ENCODE measurements at places on chromosomes 1 and 21. TPM values are rescaled to one million over a fixed set of nuclear protein-coding genes. Genes with fewer than 3 reads are reported as not detected.

GRCh38 chr1:160818207-160818937 is 22.4 kb downstream of the LY9 start:
- no peak for DNase-seq
- H3K27me3 ChIP-seq, result no peaks in the 10 kb centered on the region
- peaks cover 3% of the 10 kb centered on the region for H3K4me1 ChIP-seq
- no peak overlapping the region for H3K4me3 ChIP-seq

GRCh38 chr1:232841823-232842565 is 36.8 kb downstream of the MAP10 start:
- H3K27ac ChIP-seq, result no peak overlapping the region
- no peaks in the 10 kb centered on the region for H3K4me1 ChIP-seq
- no peak overlapping the region for H3K4me3 ChIP-seq
- no peaks in the 10 kb centered on the region for H3K36me3 ChIP-seq
- no peak for DNase-seq

- H3K27ac ChIP-seq, result no peak overlapping the region
- H3K4me1 ChIP-seq, result no peaks in the 10 kb centered on the region
- H3K36me3 ChIP-seq, result no peaks in the 10 kb centered on the region
- H3K4me3 ChIP-seq, result no peak overlapping the region
- DNase-seq, result no peak
Measured at GRCh38 chr1:98292994-98293393, 368.5 kb upstream of the SNX7 start.

The UMODL1 gene
- polyA plus RNA-seq, result not detected

The SLC30A10 gene
- not detected for polyA plus RNA-seq

The PCBP3 gene
- polyA plus RNA-seq, result 0.36 TPM

DNA sequence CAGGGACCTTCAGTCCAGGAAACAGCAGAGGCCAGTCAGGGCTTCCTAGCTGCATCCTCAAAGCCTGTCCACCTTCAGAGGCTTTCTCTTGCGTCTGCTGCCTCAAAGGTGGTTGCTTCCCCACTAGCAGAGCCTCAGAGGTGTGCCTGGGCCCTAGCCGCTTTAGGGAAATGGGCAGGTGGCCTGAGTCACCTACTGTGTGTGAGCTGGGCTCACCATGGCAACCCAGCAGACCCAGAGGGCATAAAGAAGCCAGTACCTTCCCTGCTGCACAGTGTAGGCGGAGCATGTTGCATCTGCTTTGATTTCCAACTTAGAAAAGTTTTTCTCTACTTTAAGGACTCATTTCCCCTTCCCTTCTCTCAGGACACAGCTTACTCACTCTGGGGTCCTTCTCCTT is 12.5 kb downstream of the SLC9A1 start:
- peaks cover 27% of the 10 kb centered on the region for H3K4me1 ChIP-seq
- H3K27ac ChIP-seq, result no peak overlapping the region
- no peak for DNase-seq
- H3K27me3 ChIP-seq, result no peaks in the 10 kb centered on the region
- no peak overlapping the region for H3K4me3 ChIP-seq
- H3K36me3 ChIP-seq, result no peaks in the 10 kb centered on the region

- H3K4me3 ChIP-seq, result no peak overlapping the region
- H3K4me1 ChIP-seq, result no peaks in the 10 kb centered on the region
- H3K36me3 ChIP-seq, result no peaks in the 10 kb centered on the region
- no peak for DNase-seq
- H3K27me3 ChIP-seq, result no peaks in the 10 kb centered on the region
- H3K27ac ChIP-seq, result no peak overlapping the region
Measured at GRCh38 chr21:46005081-46005480, 23.5 kb downstream of the COL6A1 start.

DNA sequence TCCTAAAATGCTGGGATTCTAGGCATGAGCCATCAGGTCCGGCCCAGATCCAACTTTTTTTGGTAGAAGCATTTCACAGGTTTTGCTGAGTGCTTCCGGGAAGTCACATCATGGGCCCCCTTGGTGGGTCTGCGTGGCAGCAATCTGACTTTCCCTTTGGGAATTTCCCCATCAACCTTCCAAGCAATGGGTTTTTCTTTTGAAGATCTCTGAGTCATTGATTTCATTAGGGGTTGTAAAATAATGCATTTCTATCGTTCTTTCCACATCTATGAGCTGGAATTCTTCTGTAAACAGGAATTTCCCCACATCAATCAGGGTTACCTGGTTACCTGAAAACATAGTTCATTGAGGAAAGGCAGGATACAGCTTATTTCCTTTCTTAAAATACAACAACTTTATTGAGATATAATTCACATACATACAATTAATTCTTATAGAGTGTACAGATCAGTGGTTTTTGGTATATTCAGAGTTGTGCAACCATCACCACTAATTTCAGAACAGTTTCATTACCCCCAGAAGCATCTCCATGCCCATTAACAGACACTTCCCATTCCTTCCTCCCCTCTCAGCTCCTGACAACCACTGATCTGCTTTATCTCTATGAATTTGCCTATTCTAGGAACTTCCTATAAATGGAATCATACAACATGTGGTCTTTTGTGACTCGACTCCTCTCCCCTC is 9.9 kb upstream of the ZBTB17 start:
- H3K27me3 ChIP-seq, result no peaks in the 10 kb centered on the region
- no peak overlapping the region for H3K4me3 ChIP-seq
- DNase-seq, result no peak
- no peaks in the 10 kb centered on the region for H3K4me1 ChIP-seq

The SMG7 gene
- polyA plus RNA-seq, result 15.0 TPM

The LCE1A gene
- not detected for polyA plus RNA-seq

GRCh38 chr1:8813016-8813763 is 4.2 kb downstream of the RERE start:
- peaks cover 25% of the 10 kb centered on the region for H3K4me1 ChIP-seq
- no peak overlapping the region for H3K27ac ChIP-seq
- H3K4me3 ChIP-seq, result no peak overlapping the region
- no peaks in the 10 kb centered on the region for H3K36me3 ChIP-seq
- DNase-seq, result no peak
- H3K27me3 ChIP-seq, result no peaks in the 10 kb centered on the region

DNA sequence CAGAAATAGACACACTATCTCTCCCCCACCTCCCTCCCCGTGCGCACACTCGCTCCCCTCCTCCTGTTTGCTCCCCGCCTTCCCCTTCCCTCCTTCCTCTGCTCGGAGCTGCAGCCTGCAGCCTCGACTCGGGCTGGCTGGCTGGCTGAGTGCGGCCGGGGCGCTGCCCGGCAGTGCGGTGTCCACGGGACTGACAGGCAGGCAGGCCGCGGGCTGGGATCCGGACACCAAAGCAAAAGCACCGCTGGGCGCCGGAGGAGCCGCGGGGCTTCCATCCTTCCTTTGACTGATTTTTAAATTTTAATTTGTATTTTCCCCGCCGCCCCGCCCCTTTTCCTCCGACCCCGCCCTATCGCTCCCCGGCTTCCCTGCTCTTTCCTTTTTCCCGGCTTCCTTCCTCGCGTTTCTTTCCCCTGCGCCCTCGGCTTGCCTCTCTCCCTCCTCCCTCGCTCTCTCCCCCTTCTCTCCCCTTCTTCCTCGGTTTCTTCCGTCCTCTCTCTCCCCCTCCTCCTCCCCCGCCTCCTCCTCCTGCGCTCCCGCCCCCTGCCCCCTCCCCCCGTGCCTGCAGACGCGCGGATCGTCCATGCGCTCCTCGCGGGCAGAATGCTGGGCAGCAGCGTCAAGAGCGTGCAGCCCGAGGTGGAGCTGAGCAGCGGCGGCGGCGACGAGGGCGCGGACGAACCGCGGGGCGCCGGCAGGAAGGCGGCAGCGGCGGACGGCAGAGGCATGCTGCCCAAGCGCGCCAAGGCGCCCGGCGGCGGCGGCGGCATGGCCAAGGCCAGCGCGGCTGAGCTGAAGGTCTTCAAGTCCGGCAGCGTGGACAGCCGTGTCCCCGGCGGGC is 109.4 kb downstream of the NAV1 start:
- no peak overlapping the region for H3K27ac ChIP-seq
- no peaks in the 10 kb centered on the region for H3K36me3 ChIP-seq
- no peak for DNase-seq
- peaks cover 4% of the 10 kb centered on the region for H3K27me3 ChIP-seq
- no peak overlapping the region for H3K4me3 ChIP-seq

The S100A7 gene
- polyA plus RNA-seq, result not detected

The TTC39A gene
- polyA plus RNA-seq, result not detected

- no peak for DNase-seq
- peaks cover 13% of the 10 kb centered on the region for H3K4me1 ChIP-seq
- H3K4me3 ChIP-seq, result no peak overlapping the region
- H3K36me3 ChIP-seq, result no peaks in the 10 kb centered on the region
- peaks cover 3% of the 10 kb centered on the region for H3K27me3 ChIP-seq
Measured at GRCh38 chr1:63772876-63773275, 941 bp upstream of the ROR1 start.

DNA sequence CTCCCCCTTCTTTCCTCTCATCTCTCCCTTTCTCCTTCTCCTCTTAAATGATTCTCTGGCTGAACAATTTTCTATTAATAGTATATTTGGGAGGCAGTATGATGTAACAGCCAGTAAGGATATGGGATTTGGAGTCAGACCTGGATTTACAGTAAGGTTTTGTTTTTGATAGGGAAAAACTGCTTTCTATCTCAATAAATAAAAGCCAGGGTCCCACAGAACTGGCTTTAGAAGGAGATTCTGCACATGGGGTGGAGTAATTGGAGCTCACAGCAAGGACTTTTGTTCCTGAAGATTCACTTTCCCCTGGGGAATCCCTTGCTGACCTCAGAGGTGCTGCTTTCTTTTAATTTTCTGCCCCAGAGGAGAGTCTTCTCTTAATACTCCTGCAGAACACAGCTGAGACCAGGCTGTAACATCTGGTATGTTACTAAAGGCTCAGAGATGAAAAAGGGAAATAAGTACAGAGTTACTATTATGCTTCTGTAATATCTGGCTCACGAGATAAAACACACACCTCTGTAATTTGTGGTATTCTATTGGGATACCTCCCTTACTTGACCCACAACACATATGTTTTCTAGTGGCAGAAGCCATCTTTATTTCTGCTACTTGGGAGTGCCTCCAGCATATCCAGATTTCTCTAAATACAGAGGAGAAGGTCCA is 13.4 kb downstream of the EPB41 start:
- H3K27me3 ChIP-seq, result no peaks in the 10 kb centered on the region
- H3K4me1 ChIP-seq, result peaks cover 96% of the 10 kb centered on the region
- DNase-seq, result no peak
- peaks cover 4% of the 10 kb centered on the region for H3K36me3 ChIP-seq

The C1QC gene
- polyA plus RNA-seq, result not detected

The KRTAP19-1 gene
- polyA plus RNA-seq, result not detected

GRCh38 chr21:38834725-38835124 is 29.0 kb downstream of the ETS2 start:
- no peak overlapping the region for H3K4me3 ChIP-seq
- H3K36me3 ChIP-seq, result no peaks in the 10 kb centered on the region
- H3K27me3 ChIP-seq, result no peaks in the 10 kb centered on the region
- no peak for DNase-seq
- H3K27ac ChIP-seq, result no peak overlapping the region
- peaks cover 8% of the 10 kb centered on the region for H3K4me1 ChIP-seq

The ZFP69 gene
- polyA plus RNA-seq, result 3.8 TPM

The OR6K3 gene
- not detected for polyA plus RNA-seq

The VCAM1 gene
- polyA plus RNA-seq, result not detected

GRCh38 chr1:155052439-155053395 is 1.6 kb downstream of the ADAM15 start:
- peak overlapping the region; percentile 66 for H3K4me3 ChIP-seq
- H3K36me3 ChIP-seq, result no peaks in the 10 kb centered on the region
- peaks cover 27% of the 10 kb centered on the region for H3K4me1 ChIP-seq
- H3K27ac ChIP-seq, result peak overlapping the region; percentile 61

The SPRR2F gene
- not detected for polyA plus RNA-seq

DNA sequence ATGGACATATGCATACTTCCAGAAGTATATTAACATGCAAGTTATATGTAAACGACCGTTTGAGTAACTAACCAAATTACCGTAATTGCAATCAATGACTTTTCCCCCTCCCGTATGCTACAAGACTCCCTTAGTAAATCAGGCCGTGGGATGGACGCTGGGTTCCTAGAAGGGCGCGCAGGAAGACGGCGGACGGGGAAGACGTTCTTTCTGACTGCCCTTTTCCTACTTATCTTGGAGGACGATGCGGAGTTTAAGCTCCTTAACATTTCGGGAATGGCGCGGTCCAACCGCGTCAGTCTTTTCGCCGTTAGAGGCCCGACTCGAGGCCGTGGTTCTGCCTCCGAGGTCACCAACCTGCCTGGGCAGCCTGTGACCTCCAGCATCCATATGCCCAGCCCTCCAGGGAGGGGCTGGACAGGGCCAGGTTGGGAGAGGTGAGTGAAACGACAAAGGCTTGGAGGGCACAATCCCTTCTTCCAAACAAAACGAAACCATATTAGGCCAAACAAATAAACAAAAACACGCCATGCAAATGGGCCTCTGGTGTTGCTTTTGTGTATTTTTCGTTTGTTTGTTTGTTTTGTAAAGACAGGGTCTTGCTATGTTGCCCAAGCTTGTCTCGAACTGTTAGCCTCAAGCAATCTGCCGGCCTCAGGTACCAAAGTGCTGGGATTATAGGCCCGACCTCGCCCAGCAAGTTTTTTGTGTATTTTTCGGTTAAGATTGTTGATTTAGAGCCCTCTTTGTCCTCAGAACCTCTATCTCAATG is 873 bp upstream of the PI4KB start:
- DNase-seq, result no peak
- H3K4me3 ChIP-seq, result peak overlapping the region; percentile 79
- no peaks in the 10 kb centered on the region for H3K27me3 ChIP-seq
- H3K4me1 ChIP-seq, result peaks cover 31% of the 10 kb centered on the region

The CORT gene
- polyA plus RNA-seq, result not detected

The LINGO4 gene
- polyA plus RNA-seq, result not detected

The FCMR gene
- polyA plus RNA-seq, result 558 TPM

The APCS gene
- polyA plus RNA-seq, result not detected

GRCh38 chr1:223234534-223234933 is 91.5 kb upstream of the TLR5 start:
- H3K27me3 ChIP-seq, result no peaks in the 10 kb centered on the region
- no peaks in the 10 kb centered on the region for H3K36me3 ChIP-seq
- H3K4me1 ChIP-seq, result peaks cover 52% of the 10 kb centered on the region
- no peak for DNase-seq

- H3K36me3 ChIP-seq, result peaks cover 25% of the 10 kb centered on the region
- H3K4me3 ChIP-seq, result no peak overlapping the region
- H3K27me3 ChIP-seq, result no peaks in the 10 kb centered on the region
Measured at GRCh38 chr1:63636192-63637105, 43.2 kb downstream of the PGM1 start.

DNA sequence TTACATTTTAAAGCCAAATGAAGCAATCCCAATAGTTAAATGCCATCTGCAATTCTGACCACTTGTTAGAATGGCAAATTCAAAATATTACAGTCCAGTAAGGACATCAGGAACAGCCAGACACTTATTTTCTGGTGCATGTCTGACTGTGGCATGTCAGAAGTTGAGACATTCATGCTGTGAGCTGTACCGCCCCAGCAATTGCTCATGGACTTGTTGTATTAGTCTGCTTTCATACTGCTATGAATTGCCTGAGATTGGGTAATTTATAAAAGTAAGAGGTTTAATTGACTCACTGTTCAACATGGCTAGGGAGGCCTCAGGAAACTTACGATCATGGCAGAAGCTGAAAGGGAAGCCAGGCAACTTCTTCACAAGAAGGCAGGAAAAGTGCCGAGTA is 19.1 kb downstream of the DDAH1 start:
- H3K4me1 ChIP-seq, result no peaks in the 10 kb centered on the region
- no peak overlapping the region for H3K4me3 ChIP-seq
- DNase-seq, result no peak
- no peaks in the 10 kb centered on the region for H3K27me3 ChIP-seq
- no peak overlapping the region for H3K27ac ChIP-seq

The HAO2 gene
- polyA plus RNA-seq, result not detected
